ENCODE measurements at places on chromosomes 16 and 17.

DNA sequence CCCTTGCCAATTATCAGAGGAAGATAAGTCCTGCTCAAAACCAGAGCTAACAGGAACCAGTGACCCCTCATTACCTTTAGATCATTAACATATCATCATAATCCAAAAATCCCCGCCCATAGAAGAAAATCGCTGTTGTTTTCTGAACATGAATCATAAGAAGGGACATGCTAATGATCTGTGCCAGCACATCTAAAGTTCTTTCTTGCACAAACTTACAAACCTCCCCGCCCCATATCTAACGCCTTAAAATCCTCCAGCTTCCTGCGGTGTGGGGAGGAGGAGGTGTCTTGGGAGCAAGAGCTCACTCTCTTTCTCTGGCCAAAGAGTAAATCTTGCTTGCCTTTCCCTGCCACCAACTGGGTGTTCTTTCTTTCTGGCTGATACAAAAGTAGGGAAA, 78.3 kb downstream of the IRX3 start:
- DNase-seq, result no peak

DNA sequence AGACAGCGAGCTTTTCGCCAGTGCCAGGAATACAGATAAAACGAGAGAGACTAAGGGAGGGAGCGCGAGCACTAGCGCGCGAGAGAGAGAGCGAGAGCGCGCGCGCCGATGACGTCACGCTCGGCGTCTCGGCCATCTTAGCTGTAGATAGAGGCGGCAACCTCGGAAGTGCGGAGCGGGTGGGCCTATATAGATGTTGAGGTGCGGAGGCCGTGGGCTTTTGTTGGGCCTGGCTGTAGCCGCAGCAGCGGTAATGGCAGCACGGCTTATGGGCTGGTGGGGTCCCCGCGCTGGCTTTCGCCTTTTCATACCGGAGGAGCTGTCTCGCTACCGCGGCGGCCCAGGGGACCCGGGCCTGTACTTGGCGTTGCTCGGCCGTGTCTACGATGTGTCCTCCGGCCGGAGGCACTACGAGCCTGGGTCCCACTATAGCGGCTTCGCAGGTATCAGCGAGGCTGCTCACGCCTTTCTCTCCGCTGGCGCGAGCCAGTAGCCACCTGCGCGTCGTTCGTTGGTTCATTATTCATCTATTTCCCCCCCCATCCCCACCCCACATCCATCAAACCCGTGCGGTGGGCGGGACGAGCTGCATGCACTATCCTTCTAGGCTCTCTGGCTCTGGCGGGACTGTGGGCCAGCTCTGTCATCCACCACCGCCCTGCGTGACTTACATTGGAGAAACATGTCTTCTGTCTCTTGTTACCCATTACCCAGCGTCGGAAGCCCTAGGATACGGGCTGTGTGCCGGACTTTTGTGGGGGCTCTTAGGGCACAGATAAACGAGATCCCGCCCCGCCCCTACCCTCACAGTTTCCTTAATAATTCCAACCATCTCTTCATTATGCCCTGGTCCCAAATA, 795 bp downstream of the CYB5D2 start:
- DNase-seq, result peak; percentile 81

- DNase-seq, result no peak
These were observed 37.8 kb upstream of the ASIC2 start for GRCh38 chr17:33330877-33331276.

- no peak for DNase-seq
These were observed 31.5 kb downstream of the USP43 start for GRCh38 chr17:9676820-9677310.

- DNase-seq, result no peak
These were observed 88.1 kb upstream of the SALL1 start for GRCh38 chr16:51239196-51239595.

GRCh38 chr17:77546772-77547241, 406.0 kb downstream of the SEC14L1 start:
- no peak for DNase-seq

DNA sequence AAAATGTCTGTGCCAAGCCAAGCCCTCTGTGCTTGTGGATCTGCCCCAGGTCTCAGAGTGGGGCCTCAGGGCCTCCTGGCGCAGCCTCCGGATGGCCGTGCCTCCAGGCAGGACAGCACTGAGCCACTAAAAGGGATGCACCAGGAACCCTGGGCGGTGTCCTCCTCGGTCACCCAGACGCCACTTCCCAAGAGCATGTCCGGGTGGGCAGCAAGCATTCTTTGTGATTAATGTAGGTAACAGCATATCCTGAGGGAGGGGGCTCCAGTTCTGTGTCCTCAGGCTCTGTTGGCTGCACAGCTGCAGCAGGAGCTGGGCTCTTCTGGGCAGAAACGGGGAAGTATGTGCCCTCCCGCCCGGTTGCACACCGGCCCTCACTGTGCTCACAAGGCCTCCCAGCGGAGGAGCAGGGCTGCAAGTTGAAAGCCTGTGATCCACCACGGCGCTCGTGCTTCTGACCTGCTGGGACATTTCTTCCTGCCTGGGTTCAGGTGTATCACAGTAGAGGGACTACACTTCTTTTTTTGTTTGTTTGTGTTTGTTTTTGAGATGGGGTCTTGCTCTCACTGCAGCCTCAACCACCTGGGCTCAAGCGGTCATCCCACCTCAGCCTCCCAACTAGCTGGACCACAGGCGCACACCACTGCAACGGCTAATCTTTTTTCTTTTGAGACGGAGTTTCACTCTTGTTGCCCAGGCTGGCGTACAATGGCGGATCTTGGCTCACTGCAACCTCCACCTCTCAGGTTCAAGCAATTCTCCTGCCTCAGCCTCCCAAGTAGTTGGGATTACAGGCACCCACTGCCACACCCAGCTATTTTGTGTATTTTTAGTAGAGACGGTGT, 37.9 kb upstream of the CHMP6 start:
- no peak for DNase-seq

DNA sequence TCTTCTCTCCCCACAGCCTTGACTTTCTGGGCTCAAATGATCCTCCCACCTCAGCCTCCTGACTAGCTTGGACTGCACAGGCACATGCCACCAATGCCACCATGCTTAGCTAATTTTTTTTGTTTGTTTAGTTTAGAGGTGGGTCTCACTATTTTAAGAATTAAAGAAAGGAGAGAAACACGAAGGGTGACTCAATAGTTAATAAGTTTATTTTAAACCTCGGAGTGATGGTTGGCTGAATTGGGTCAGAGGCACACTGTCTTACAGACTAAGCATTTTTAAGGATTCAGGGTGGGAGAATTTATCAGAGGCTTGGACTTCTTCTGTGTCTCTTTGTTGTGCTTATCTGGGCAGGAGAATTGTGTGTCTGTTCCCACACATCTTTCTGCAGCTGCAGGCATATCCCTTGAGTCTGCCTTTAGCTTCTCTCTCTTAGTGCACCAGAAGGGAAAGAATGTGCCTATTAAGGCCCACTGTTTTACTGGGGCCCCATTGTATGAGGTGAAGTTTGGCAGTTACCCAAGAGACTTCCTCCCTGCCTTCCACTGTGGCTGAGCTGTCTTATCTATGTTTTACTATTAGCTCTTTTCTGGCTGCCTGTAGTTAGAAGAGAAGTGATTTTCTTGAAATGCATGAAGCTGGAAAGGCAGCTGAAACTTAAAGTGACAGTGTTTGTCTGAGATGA, 2172.0 kb downstream of the TP53TG3F start:
- DNase-seq, result no peak

- no peak for DNase-seq
These were observed 238.4 kb upstream of the AXIN2 start for GRCh38 chr17:65799869-65800268.

- DNase-seq, result peak; percentile 67
These were observed 22.5 kb upstream of the ENPP7 start for GRCh38 chr17:79707931-79708891.

DNA sequence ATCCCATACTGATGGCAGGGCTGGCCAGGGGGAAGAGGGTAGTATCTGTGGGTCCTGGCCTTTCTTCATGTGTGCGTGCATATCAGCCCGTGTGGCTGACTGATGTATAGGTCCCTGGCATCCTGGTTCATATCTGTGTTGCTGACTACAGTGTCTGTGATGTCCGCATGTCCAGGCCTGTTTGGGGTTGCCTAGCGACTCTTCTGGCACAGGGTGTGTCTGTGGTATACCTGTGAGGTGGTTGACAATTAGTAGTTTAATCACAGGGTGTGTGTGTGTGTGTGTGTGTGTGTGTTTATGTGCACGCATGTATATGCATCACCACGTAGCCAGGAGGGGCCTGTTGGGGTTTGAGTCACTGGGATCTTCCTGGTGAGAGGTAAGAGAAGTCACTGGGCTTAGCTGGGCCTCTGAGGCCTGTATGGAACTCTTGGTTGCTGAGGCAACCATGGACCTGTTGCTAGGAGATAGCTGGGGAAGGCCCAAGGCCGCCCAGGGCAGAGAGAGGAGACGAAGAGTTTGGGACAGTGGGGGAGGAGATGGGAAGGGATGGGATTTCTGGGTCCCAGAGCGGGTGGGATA, 603 bp upstream of the TMEM95 start:
- DNase-seq, result no peak
